ENCODE measurements at places on chromosomes 12 and 14.

DNA sequence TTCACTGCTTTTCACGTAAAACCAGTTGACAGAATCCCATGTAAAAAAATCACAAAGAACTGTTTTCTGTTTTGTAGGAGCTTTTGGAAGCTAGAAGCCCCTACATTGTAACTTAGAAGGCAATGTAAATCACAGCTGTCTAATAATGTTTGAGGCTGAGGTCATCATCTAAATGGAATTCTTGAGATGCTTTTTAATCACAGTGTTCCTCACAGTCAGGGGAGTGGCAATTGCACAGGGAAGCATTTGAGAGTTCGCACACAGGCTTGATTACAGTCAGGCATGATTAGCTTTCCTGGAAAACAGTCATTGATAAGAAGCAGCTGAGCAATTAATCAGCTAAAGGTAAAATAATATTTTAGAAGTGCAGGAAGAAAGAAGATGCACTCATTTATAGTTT, 2.9 kb downstream of the SLC17A8 start:
- no peak for DNase-seq

- no peak for DNase-seq
These were observed 14.5 kb upstream of the KLRD1 start for GRCh38 chr12:10293151-10293550.

DNA sequence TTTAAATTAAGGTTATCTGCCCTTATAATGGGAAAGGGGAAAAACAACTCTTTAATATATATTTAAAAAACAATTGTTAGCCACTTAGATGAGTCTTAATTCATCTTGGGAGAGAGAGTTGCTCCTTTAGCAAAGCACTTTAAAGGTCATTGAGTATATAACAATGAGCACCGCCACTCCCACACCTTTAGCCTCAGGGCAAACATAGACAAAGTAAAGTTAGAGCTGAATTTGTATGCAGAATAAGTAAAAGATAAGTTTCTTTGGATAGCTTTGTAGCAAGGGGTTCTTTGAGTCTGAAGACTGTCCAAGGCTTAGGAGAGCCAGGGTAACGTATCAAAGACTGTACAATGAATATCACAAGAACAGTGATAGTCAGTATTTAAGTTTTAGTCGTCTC, 728.8 kb upstream of the LMO3 start:
- no peak for DNase-seq

DNA sequence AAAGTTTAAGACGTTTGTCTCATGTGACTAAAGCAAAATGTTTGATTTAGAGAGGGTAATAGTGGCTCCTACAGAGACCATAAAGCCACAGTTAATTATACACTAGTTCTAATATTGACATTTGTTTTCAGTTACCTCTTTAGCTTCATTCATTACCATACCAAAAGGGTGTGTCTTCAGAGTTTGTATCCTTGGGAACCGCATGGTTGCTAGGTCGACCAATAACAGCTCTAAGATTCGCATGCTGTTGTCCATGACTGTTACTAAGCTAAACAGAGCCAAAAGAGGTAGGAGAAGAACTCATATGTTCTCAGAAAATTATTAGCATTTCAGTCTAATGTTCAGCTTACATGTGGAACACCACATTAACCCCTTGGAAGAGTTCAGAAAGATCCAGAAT, 36.2 kb upstream of the ETNK1 start:
- no peak for DNase-seq

DNA sequence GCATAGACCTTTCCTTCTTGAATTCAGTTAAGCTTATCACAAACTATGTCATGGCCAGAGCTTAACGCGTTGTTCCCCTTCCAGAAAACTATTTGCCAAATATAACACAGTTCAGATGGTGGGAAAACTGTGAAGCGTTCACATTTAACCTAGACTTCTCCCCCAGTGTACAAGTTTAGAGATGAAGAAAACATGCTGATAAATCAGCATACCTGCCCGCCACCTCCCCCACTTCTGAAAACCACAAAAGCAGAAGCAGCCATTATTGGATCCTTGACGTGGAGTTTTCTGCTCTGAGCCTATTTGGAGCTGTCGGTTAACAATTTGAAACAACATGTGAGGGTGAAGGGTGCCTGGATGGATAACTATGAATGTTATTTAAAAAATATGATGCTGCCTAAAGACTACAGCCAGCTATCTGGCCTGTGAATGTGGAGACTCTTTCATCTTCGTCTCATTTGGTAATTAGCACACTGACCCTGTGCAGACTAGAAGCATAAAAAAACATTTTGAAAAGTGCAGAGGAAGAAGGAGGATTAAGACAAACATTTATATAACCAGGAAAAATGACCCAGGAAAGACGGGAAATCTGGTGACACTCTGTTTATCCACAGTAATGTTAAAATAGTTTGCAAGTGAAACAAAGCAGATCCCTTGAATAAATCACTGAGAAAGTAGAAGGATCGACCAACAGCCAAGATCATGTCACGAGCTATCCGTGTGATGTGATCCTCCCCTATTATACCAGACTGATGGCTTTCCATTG, 408.2 kb downstream of the AEBP2 start:
- DNase-seq: no peak

Data from vagina (tissue), 2 donors.